ENCODE measurements at places on chromosomes 2 and 18. TPM values are rescaled to one million over a fixed set of nuclear protein-coding genes. Genes with fewer than 3 reads are reported as not detected.

GRCh38 chr2:239359196-239359912, 41.5 kb downstream of the HDAC4 start:
- H3K4me1 ChIP-seq, result peaks cover 8% of the 10 kb centered on the region
- H3K27ac ChIP-seq, result no peak overlapping the region
- H3K36me3 ChIP-seq, result peaks cover 23% of the 10 kb centered on the region
- H3K27me3 ChIP-seq, result no peaks in the 10 kb centered on the region
- no peak for DNase-seq

DNA sequence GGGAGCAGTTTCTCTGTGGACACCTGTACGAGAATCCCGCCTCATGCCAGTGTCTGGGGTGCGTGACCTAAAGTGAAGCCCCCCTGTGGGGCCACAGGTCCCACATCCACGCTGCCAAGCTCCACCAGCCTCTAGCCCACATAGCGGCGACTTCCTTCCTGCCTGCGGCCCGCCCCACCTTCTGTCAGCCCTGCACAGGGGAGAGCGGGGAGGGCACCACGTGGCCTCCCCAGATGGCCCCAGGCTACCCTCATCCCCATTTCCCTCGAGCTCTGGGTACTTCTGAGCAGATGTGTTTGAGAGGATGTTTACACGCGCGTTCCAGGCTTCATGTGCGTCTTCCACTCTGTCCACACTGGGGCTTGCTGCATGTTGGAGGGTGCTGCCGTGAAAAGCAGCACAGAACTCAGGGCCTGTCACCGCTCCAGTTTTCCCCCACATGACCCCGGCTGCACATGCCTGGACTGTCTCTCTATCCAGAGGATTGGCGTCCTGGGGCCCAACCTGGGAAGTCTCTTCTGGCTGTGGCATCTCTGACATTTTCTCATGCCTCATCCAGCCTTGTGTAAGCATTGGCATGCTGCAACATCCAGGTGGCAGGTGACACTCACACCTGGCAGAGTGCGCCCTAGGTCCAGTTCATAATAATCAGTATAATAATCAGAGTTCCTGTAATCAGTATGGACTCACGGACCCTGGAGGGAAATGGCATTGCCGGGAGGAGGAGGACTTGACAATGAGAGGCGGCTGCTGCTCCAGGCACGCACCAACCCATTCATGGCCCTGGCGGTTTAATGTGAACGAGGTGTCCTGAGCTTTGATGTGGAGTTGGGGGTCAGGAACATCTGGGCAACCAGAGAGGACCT, 146.3 kb upstream of the TWIST2 start:
- H3K27me3 ChIP-seq, result no peaks in the 10 kb centered on the region
- no peaks in the 10 kb centered on the region for H3K36me3 ChIP-seq
- no peaks in the 10 kb centered on the region for H3K4me1 ChIP-seq
- no peak overlapping the region for H3K27ac ChIP-seq
- no peak overlapping the region for H3K4me3 ChIP-seq

DNA sequence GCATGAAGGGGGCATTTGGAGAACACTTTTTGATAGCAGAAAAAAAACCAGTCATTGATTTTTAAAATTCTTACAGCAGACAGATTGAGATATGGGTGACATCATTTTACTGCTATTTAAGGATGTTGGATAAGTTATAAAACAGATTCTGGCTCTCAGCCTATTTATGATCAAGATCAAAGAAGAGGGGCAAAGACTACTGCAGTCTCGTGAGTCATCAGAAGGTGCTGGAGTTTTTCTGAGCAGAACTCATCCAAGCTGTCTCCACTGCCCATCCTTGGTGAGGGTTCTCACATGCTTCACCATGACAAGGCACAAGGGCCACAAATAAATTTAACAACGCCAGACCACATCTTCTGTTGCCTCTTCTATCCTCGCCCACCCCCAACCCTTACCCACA, 58.8 kb downstream of the ST6GAL2 start:
- H3K4me3 ChIP-seq, result no peak overlapping the region
- H3K36me3 ChIP-seq, result no peaks in the 10 kb centered on the region
- DNase-seq, result no peak
- no peaks in the 10 kb centered on the region for H3K27me3 ChIP-seq

DNA sequence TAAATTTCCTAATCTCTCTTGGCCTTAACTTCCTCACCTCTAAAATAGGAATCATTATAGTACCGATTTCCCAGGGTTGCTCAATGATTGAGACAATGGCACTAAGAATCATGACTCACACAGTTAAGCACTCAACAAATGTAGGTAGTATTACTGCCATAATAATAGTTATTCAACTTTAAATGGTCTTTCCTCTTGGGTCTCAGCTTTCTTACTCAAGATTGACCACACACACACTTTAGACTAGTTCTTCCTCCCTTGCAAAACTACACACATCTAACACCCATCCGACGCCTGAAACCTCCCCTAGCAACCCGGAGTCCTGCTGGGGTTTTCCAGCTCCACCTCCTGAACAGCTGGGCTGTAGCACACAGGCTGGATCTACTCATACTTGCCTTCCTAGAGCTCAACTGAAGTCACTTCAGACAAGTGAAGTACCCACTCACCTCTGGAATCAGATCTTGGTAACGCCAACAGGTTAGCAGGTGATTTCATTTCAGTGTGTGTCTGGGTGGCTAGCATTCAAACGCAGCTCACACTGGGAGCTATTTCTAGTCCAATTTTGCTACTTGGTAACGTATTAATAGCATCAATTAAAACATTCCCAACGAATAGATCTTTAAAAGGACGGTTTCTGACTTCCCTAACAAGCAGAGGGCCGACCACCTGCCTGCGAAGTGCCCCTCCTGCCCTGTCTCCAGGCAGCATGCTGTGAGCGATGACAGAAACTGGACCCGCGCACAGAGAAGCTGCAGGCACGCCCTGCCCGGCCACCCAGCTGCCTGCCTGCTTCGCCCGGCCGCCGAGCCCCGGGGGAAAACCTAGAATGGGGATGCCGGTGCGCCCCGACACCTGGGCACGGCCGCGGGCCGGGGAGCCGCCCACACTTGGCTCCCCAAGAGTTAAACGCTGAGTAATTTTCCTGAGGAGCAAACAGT, 1.1 kb downstream of the UXS1 start:
- H3K27me3 ChIP-seq, result peaks cover 4% of the 10 kb centered on the region
- peak overlapping the region; percentile 97 for H3K4me3 ChIP-seq
- H3K36me3 ChIP-seq, result no peaks in the 10 kb centered on the region
- H3K27ac ChIP-seq, result peak overlapping the region; percentile 23
- peaks cover 54% of the 10 kb centered on the region for H3K4me1 ChIP-seq

DNA sequence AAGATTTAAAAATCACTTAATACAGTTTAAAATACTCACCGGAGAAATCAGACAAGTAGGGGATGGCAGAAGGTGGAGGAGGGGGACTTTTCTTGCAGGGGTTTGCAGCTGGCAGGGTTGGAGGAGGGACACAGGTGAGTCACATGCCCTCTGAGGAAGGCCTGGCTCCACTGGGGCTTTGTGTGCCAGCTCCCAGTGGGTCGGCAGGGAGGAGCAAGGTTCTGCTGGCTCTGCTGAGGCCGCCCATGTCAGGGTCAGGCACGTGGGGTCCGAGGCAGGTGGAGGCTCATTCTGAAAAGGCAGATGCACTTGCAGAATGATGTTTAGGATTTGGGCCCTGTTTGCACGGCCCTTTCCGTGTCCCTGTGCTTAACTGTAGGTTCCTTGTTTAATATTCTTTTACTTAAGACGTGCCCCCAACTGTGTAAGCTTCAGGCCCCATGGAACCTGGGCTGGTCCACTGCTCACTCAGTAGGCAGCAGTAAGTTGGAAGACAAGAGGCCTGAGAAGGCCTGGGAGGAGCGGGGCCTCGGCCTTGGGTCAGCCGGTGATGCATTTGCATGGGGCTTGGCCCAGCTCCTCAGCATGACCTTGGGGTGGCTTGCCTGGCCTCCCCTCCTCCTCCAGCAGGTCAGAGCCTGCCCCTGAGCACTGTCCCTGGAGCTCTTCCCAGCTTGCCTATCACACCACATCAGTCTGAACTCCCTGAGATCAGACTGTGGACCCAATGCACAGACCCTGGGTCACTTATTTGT, 141.0 kb downstream of the GLI2 start:
- no peaks in the 10 kb centered on the region for H3K4me1 ChIP-seq
- no peaks in the 10 kb centered on the region for H3K36me3 ChIP-seq
- DNase-seq, result no peak
- H3K27ac ChIP-seq, result no peak overlapping the region

- H3K27ac ChIP-seq, result peak overlapping the region; percentile 98
- peaks cover 44% of the 10 kb centered on the region for H3K4me1 ChIP-seq
Measured at GRCh38 chr2:157471078-157471477, 27.2 kb upstream of the CYTIP start.

DNA sequence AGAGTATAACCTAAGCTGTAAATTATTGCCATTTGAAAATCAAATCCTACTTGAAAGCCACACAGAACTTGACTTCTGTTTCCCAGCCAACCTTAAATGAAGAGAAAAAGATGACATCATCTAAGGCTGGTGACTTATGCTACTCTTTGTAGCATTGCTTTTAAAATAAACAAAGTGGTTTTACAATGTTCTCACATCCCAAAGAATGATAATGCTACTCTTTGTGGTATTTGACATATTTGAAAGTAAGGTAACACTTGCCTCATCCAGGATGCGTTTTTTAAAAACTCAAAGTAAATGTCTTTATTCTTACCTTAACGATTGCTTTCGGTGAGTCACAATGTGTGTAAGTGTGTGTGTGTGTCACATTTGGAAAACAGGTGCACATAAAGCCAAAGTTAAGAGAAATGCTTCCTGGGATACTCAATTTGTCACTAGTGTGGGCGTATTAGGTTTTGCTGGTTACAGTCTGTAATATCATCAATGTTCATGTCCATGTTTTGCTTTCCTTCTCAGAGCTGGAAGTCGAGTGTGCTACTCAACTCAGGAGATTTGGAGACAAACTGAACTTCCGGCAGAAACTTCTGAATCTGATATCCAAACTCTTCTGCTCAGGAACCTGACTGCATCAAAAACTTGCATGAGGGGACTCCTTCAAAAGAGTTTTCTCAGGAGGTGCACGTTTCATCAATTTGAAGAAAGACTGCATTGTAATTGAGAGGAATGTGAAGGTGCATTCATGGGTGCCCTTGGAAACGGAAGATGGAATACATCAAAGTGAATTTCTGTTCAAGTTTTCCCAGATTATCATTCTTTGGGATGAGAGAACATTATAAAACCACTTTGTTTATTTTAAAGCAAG, 2.6 kb downstream of the PMAIP1 start:
- peak overlapping the region; percentile 89 for H3K27ac ChIP-seq
- H3K4me3 ChIP-seq, result peak overlapping the region; percentile 42
- peaks cover 11% of the 10 kb centered on the region for H3K36me3 ChIP-seq
- H3K4me1 ChIP-seq, result peaks cover 64% of the 10 kb centered on the region
- no peaks in the 10 kb centered on the region for H3K27me3 ChIP-seq

DNA sequence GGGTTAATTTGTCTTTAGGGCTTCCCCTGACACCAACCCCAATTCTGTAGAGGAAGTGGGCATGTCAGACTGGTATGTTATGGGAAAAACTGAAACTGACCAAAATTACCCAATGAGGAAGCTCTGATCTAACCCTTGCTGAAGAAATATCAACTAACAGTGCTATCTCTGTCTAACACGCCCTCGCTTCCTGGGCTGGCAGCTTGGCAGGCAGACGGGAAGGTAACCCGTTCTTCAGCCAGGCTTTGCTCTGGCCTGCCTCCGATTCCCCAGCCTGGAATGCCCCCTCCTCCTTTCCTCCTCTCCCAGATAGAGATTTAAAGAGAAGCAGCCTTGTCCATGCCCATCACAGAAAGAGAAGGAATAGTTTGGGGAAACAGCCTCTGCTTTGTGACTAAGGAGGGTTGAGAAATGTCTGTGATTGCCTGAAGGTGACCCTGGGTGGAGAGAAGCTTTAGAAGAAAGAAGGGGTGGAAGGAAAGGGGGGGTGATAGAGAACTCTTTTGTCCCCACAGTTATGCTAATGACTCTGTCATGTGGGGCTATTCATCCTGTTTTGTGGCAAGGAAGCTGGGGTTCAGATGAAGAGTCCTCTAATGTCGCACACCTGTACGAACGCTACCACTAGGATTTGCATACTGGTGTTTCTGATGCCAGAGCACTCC, 15.4 kb downstream of the HK2 start:
- peaks cover 51% of the 10 kb centered on the region for H3K4me1 ChIP-seq
- DNase-seq, result peak; percentile 64
- H3K27me3 ChIP-seq, result no peaks in the 10 kb centered on the region
- H3K27ac ChIP-seq, result peak overlapping the region; percentile 99

DNA sequence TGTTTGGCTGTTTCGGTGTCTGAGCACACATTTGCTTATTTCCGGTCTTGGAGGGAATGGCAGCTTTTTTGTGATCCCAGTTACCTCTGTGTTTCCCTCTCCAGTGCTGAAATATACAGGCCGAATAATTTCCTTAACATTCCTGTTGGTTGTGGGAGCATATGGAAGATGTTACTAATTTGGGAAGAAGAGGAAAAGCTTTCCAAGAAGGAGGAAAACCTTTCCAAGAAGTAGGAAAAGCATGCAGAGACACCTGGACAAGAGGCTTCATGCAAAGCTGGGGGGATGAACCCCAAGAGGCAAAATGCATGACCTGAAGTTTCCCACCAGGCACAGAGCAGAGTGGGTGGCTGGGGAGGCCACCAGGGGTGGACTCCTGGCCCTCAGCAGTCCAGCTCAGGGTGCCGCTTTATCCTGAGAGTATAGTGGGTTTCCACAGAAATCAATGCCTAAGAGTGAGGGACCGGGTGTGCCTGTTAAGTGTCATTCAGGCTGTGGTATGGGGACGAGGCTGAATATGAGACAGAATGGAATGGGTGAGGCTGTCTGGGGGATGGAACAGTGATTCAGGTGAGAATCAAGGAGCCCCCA, 25.5 kb upstream of the GNAL start:
- no peaks in the 10 kb centered on the region for H3K4me1 ChIP-seq
- peaks cover 4% of the 10 kb centered on the region for H3K36me3 ChIP-seq
- H3K27me3 ChIP-seq, result peaks cover 9% of the 10 kb centered on the region
- DNase-seq, result no peak
- no peak overlapping the region for H3K27ac ChIP-seq

GRCh38 chr2:104289651-104290565, 564.0 kb upstream of the POU3F3 start:
- H3K4me3 ChIP-seq, result no peak overlapping the region
- H3K4me1 ChIP-seq, result no peaks in the 10 kb centered on the region
- H3K27ac ChIP-seq, result no peak overlapping the region
- no peak for DNase-seq
- H3K36me3 ChIP-seq, result no peaks in the 10 kb centered on the region
- H3K27me3 ChIP-seq, result no peaks in the 10 kb centered on the region

- H3K36me3 ChIP-seq, result peaks cover 9% of the 10 kb centered on the region
- peak overlapping the region; percentile 76 for H3K4me3 ChIP-seq
- H3K27ac ChIP-seq, result peak overlapping the region; percentile 100
- DNase-seq, result no peak
Measured at GRCh38 chr2:134250840-134251461, 2.9 kb upstream of the MGAT5 start.

DNA sequence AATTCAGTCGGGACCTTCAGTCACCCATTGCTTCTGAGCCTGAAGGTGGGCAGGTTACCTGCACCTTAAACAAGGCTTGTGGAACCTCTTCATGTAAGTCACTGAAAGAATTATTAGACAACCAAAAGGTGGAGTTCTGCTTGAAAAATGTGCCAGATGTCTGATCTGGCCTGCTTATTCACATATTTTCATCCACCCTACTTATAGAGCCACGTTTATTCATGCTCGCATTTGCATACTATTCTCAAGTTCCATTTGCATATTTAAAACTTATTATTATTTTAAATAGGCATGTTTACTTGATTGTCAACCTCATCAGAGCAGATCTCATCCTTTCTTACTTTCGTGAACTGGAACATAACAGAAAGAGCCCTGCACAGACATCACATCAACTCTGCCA, 140.0 kb upstream of the NABP1 start:
- H3K4me1 ChIP-seq, result no peaks in the 10 kb centered on the region
- no peaks in the 10 kb centered on the region for H3K27me3 ChIP-seq
- H3K36me3 ChIP-seq, result no peaks in the 10 kb centered on the region
- no peak overlapping the region for H3K27ac ChIP-seq

Gene TMEM247
- not detected for polyA plus RNA-seq

Gene LINC00305
- polyA plus RNA-seq, result not detected

Gene VIT
- polyA plus RNA-seq, result not detected

Gene DSG1
- polyA plus RNA-seq, result not detected

Gene TBR1
- not detected for polyA plus RNA-seq

Gene TUBA3D
- not detected for polyA plus RNA-seq
